ENCODE measurements at places on chromosomes 2 and 18.
A peak's percentile ranks its signal among the peaks of the same experiment; 100 is the strongest.

GRCh38 chr2:7825591-7826312 lies 856.1 kb upstream of the ID2 start:
- no peak for DNase-seq

DNA sequence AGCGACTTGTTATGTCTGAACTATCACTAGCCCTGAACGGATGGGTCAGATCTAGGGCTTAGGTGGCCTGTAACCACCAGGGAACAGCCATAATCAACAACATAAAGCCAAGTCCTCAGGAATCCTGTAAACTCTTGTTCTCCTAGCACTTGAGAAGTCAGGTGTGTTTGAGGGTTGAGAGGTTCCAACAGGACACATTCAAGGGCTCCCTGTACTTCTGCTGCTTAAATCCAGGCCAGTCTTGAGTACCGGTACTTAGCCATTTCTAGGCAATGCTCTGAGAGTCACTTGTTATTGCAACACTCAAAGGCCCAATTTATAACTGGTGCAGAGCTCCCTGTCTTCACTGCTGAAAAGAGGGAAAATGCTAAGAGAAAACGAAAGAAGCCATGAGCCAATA lies 21.6 kb upstream of the SLC40A1 start:
- DNase-seq = no peak

DNA sequence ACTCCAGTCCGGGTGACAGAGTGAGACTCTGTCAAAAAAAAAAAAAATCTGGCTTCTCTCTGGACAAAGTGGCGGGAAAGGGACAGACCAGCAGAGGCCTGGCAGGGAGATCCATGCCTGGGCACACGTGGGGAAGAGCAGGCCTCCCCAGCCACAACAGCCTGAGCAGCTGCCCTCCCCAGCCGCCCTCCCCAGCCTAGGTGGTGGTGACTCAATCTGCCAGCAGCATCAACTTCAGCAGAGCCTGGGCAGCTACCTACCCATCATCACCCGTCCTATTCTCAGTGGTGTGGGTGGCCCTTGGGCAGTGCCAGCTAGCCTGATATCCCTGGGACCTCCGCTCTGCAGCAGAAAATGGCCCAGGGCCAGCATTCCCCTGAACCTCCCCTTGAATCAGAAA lies 612.4 kb downstream of the FBXO15 start:
- no peak for DNase-seq

DNA sequence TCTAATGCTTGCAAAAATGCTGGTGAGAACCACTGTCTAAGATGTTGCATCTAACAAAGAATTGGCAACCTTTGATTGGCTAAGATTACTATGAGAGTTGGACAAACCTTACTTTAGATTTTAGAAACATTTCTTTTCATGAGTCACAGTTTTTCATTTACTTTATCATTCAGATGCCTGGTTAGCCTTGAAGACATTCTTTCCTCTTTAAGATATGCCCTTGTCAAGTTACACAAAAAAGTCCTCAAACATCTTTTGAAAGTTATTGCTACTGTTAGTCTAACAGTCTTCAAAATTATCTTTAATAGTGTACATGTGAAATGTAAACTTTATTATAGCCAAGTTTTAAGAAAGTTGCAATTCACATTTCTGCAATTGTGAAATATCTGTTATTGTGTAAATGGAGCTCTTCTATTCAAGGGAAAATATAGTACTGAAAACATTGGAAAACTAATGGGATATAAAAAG lies 276.3 kb downstream of the RND3 start:
- DNase-seq = no peak

GRCh38 chr18:22961156-22961555 lies 28.0 kb downstream of the RBBP8 start:
- DNase-seq = no peak

DNA sequence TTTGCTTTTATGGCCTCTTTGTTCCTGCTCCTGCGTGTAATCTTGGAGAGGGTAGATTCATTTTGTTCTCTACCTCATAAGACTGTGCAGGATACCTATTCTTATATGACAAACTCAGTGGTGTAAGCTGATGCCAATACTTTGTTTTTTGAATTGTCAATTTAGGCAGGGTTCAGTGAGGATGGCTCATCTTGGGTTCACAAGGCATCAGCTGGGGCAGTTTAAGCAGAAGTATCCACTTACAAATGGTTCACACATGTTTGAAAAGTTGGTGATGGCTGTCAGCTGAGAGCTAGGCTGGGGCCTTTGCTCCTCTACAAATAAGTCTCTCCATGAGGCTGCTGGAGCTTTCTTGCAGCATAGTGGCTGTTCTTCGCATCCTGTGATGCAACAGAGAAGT lies 920.6 kb upstream of the PIK3C3 start:
- no peak for DNase-seq

DNA sequence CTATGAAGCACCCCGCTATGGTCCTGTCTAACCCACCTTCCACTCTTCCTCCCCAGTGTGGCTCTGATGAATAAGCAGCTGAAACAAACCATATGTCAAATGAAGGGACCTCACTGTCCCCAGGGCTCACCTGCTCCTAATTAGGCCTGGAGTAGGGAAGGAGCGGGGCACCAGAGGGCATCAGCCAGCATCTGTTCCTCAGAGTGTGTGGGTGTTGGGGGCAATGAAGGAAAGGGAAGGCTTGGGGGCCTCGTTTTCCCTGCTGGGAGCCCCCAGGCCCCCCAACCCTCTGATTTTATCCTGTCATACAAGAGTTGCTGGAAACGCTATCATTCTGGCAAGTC lies 274.7 kb downstream of the HAUS1 start:
- peak; percentile 10 for DNase-seq

- no peak for DNase-seq
These were observed 125.5 kb downstream of the KLHL29 start for GRCh38 chr2:23510471-23510870.

DNA sequence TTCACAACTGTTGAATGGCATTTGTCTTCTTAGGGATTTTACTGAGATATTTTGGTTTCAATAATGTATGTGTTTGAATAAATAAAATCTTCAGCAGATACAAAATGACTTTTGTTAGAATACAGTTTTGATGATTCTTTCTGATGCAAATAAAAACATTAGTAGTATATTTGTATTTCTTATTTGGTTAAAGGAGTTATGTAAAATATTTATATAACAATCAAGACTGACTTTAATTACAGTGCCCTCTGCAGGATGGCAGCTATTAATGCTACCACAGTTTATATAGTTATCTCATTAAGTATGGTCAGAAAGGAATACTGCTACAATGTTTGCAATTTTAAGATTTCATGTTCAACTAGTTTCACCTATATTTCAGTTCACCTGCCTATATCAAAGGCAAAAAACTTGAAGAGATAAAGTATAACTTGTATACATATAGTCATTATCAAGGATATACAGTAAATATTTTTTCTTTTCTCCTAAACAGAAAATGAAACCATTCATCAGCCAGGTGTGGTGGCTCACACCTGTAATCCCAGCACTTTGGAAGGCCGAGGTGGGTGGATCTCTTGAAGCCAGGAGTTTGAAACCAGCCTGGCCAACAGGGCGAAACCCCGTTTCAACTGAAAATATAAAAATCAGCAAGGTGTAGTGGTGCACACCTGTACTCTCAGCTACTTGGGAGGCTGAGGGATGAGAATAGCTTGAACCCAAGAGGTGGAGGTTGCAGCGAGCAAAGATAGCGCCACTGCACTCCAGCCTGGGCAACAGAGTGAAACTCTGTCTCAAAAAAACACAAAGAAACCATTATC lies 19.8 kb downstream of the ARL5A start:
- DNase-seq = no peak

GRCh38 chr2:179349670-179350303 lies 85.2 kb upstream of the SESTD1 start:
- DNase-seq = no peak

DNA sequence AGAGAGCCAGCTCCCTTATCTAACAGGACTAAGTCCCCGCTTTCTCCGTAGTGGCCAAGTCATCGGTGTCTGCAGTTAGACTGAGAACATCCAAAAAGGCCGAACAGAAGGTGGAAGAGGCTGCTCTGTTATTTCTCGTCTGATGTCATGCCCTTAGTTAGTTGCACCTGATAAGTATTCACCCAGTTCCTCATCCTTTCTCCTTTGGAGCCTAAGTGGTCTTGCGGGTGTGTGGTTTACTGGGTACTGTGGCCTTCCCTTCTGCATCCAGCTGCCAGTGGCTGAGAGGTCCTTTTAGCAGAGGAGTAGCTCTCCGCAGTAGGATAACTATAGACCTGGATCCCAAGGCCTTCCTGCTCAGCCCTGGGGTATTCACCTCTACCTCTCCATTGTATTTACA lies 211.6 kb downstream of the BCL2 start:
- no peak for DNase-seq

- no peak for DNase-seq
These were observed 117.7 kb downstream of the CRIM1 start for GRCh38 chr2:36473230-36473629.

DNA sequence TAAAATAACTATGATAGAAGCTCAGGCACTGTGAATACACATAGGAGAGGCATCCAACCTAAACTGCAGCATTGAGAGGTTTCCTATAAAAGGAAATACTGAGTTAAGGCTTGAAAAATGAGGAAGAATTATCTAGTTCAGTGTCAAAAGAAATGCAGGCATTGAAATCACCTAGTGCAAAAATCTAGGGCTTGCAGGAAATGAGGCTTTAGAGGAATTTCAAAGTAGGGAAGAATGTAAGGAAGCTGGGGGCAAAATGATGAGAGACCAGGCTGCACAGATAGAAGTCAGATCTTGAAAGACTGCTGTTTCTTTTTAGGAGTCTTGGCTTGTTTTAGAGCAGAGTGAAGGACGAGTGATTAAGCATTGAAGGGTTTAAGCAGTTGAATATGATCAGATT lies 28.1 kb upstream of the SCYGR2 start:
- no peak for DNase-seq

DNA sequence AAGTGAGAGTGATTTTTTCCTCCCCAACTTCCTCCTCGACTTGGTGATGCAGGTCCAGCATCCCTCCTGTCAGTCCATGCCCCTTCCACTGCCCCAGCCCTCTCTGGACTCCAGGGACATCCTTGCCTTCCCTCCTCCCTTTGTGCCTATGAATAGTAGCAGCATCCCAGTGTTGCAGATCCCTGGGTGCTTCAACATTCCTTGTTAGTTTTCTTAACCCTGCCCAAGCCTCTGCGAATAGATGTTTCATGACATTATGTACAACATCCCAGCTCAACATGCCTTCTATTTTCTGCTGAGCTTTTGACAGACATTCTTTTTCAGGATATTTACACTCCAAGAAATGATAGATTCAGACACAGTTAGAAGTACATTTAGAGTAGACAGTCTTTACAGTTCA lies 35.3 kb upstream of the CCDC150 start:
- DNase-seq = no peak

- DNase-seq = no peak
These were observed 60.4 kb downstream of the MAPK4 start for GRCh38 chr18:50620319-50620718.

GRCh38 chr2:141941210-141941714 lies 189.6 kb downstream of the LRP1B start:
- DNase-seq = no peak

DNA sequence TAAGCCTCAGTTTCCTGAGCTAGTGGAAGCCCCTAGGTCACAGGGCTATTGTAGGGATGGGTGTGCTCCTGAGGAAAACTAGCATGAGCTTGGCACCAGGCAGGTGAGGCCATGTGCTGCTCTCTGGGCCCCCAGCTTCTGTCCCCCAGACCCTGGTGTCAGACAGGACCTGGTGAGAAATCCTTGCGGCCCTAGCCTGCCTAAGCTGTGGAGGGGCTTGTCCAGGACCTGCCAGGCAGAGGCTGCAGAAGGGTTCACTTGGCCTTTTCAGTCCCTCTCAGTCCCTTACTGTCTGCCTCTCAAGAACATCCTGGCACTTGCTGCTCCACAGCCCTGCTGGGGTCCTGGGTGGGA lies 58.4 kb downstream of the ZFP36L2 start:
- no peak for DNase-seq

GRCh38 chr2:16044946-16045456 lies 104.7 kb downstream of the MYCN start:
- DNase-seq = peak; percentile 96

GRCh38 chr2:84958135-84959059 lies 12.6 kb upstream of the KCMF1 start:
- DNase-seq = no peak

DNA sequence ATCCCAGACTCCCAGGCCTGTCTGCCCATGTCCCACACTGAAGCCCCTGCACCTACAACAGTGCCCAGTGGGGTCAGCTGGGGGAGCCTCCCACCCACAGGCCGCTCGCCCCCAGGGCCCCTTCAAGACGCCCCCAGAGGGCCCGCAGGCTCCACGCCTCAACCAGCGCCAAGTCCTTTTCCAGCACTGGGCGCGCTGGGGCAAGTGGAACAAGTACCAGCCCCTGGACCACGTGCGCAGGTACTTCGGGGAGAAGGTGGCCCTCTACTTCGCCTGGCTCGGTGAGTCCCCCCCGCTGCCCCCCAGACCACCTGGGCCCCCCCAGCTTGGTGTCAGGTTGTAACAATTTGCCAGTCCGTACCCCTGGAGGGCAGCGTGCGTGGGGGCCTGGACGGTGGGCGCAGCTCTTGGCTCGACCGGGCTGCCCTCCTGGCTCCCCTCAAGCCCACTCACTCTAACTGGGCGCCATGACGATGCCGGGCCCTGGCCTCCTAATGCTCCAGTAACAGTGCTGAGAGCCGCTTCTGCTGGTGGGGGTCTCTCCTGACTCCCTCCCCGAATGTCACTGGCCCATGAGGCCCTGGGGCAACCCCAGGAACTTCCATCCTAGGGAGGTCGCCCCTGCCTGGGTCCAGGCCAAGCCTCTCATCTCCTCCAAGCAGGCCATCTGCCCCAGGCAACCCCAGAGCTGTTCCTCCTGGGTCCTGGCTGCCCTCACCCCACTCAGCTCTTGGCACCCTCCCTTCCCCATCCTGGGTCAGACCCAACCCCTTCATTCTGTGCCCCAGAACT lies 14.9 kb downstream of the ANO7 start:
- DNase-seq = no peak

GRCh38 chr2:102506743-102507142 lies 33.7 kb downstream of the SLC9A4 start:
- DNase-seq = no peak

DNA sequence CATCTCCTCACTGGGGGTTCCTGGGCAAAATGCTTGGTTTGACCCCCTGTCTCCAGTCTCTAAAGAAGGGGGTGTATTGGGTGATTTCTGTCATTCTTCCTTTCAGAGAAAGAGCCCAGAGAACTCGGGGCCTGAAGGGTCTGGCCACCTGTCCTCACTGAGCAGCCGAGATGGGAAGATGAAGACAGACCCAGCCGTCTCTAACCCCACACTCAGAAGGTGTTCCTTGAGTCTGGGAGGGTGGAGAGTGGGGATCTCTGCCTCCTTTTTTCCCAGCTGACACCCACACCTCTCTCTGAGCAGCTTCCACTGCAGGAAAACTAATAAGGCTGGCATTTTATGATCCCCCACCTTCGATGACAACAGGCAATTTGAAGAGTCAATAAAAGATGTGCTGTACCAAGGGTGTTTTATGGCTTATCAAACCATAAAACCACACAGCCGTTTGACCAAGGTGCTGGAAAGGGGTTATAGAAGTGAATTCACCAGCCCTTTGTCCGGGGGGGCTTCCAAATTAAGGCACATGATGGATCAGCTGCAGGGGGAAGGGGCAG lies 213.8 kb downstream of the SMAD2 start:
- no peak for DNase-seq

DNA sequence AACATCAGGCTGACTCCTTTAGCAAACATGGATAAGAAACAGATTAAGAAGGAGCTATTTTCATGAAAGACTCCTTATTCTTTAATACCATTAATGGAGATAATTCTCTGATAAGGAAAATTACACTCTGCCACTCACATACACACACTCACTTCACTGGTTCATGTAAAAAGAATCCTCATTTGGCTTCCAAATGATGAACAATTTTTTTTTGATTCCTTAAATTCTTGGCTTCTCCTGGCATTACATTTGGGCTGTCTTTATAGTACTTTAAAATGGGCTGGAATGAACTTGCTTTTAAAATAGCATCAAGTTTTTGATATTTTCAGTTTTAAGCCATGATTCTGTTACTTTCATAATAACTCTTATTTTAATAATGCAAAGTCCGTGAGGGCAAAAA lies 328.6 kb downstream of the SLC8A1 start:
- no peak for DNase-seq

Measured in SK-N-DZ (cell line).